ENCODE measurements at places on chromosomes 11 and 22. TPM values are rescaled to one million over a fixed set of nuclear protein-coding genes. Genes with fewer than 3 reads are reported as not detected.
A peak's percentile ranks its signal among the peaks of the same experiment; 100 is the strongest.

The OR52M1 gene
- not detected for total RNA-seq

The TYR gene
- total RNA-seq, result not detected

The MRGPRG gene
- total RNA-seq, result not detected

The ESAM gene
- 34.9 TPM for total RNA-seq

The POU2AF1 gene
- not detected for total RNA-seq

The DDIAS gene
- total RNA-seq, result 1.5 TPM

The CDPF1 gene
- 22.1 TPM for total RNA-seq

The OR52H1 gene
- total RNA-seq, result not detected

The HOATZ gene
- total RNA-seq, result not detected

The TM7SF2 gene
- 37.6 TPM for total RNA-seq

DNA sequence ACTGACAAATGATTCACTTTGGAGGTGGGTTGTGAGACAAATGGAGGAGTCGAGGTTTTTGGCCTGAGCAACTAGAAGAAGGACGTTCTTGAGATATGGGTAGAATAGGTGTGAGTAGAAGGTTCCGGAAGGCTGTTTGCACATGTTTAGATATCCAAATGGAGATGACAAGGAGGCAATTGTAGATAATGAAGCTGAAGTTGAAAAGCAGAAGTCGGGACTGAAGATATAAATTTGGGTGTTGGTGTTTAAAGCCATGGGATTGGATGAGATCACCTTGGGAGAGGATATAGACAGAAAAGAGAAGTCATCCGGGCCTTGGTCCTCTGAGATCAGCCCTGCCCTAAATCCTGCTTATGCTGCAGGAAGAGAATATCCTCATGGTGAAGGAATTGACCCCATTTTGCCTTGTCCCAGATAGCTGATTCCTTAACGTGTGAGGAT, 75.5 kb upstream of the CD44 start:
- no peak for DNase-seq
- H3K4me1 ChIP-seq, result peaks cover 57% of the 10 kb centered on the region
- H3K36me3 ChIP-seq, result no peaks in the 10 kb centered on the region
- peak overlapping the region; percentile 76 for H3K27ac ChIP-seq

DNA sequence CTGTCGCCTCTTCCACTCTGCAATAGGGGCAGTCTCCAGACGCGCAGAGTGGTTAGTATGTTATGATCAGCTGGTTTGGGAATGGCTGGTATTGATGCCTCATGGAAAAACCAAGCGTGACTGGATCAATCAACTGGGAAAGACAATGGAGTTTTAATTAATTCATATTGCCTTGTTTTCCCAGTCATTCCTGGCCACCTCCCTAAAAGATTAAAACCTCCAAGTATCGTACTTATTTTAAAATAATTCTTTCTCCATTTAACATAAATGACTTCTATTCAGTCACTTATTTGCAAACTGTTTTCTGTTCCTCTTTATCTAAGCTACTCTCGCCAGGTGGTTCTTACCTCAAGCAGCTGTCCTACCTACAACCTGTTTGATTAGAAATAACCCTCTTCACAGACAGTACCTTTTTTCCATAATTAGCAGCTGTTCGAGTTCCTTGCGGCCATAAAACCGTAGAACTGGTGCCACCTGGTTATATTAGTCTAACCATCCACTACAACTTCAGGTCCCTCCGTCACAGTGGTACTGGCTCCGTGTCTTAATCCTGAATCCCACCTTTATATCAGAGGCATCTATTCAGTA, 898 bp downstream of the ZNF215 start:
- H3K27ac ChIP-seq, result peak overlapping the region; percentile 45
- peaks cover 11% of the 10 kb centered on the region for H3K4me1 ChIP-seq
- DNase-seq, result no peak
- H3K4me3 ChIP-seq, result peak overlapping the region; percentile 47
- H3K36me3 ChIP-seq, result no peaks in the 10 kb centered on the region

GRCh38 chr11:16239141-16240105, 116.9 kb downstream of the SOX6 start:
- no peak overlapping the region for H3K4me3 ChIP-seq
- H3K27ac ChIP-seq, result no peak overlapping the region
- H3K36me3 ChIP-seq, result no peaks in the 10 kb centered on the region

DNA sequence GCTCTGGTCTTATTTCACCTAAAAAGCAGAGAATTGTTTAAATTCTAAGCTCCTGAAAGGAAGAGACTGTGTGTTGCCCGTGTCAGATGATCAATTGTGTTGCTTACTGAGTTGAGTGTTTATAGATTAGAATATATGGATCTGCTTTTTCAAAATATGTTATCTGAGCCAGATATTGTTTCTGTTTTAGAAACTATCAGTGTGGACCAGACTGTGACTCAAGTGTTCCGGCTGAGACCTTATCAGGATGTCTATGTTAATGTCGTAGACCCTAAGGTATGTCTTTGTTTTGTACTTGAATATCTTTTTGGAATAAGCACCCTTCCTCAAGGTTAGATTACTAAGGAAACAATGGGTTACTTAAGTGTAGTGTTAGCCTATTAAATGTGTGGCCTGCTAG, 11.0 kb downstream of the DEPDC5 start:
- H3K36me3 ChIP-seq, result no peaks in the 10 kb centered on the region
- H3K27ac ChIP-seq, result no peak overlapping the region
- H3K4me1 ChIP-seq, result no peaks in the 10 kb centered on the region

- H3K27ac ChIP-seq, result no peak overlapping the region
- no peaks in the 10 kb centered on the region for H3K36me3 ChIP-seq
- no peak for DNase-seq
- H3K27me3 ChIP-seq, result no peaks in the 10 kb centered on the region
- no peaks in the 10 kb centered on the region for H3K4me1 ChIP-seq
Observed at GRCh38 chr11:99424313-99425084, 403.8 kb downstream of the CNTN5 start.

- no peaks in the 10 kb centered on the region for H3K4me1 ChIP-seq
- H3K27me3 ChIP-seq, result no peaks in the 10 kb centered on the region
- DNase-seq, result no peak
- H3K4me3 ChIP-seq, result no peak overlapping the region
Observed at GRCh38 chr11:12792590-12792989, 118.4 kb downstream of the TEAD1 start.

- H3K4me1 ChIP-seq, result peaks cover 24% of the 10 kb centered on the region
- no peaks in the 10 kb centered on the region for H3K27me3 ChIP-seq
- no peak overlapping the region for H3K4me3 ChIP-seq
Observed at GRCh38 chr11:36016263-36016662, 72.4 kb downstream of the LDLRAD3 start.

- H3K4me1 ChIP-seq, result no peaks in the 10 kb centered on the region
- no peaks in the 10 kb centered on the region for H3K36me3 ChIP-seq
- no peaks in the 10 kb centered on the region for H3K27me3 ChIP-seq
- H3K27ac ChIP-seq, result no peak overlapping the region
- no peak for DNase-seq
Observed at GRCh38 chr11:17978553-17979287, 34.1 kb downstream of the SERGEF start.

GRCh38 chr11:129657866-129658525, 157.7 kb upstream of the TMEM45B start:
- no peak overlapping the region for H3K4me3 ChIP-seq
- no peaks in the 10 kb centered on the region for H3K27me3 ChIP-seq
- DNase-seq, result no peak
- no peaks in the 10 kb centered on the region for H3K36me3 ChIP-seq
- no peak overlapping the region for H3K27ac ChIP-seq
- H3K4me1 ChIP-seq, result no peaks in the 10 kb centered on the region

DNA sequence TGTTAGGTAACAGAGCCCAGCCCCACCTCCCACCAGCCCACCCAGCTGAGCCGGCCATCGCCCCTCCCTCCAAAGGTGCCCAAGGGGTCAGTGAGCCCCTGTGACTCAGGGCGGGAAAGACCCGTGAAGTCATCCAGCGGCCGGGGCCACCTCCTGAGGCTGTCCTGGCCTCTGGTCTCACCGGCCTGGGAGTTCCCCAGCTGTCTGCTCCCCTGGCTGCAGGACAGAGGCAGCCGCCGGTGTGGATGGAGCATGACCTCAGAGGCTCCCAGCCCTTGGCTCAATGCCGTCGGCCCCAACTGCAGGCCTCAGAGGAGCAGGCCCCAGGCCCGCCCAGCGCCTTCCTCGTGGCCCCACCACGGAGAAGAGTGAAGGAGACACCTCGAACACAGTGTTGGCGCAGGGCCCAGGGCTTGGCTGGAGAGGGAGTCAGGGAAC, 28.7 kb downstream of the RPL3 start:
- no peaks in the 10 kb centered on the region for H3K36me3 ChIP-seq
- DNase-seq, result no peak

DNA sequence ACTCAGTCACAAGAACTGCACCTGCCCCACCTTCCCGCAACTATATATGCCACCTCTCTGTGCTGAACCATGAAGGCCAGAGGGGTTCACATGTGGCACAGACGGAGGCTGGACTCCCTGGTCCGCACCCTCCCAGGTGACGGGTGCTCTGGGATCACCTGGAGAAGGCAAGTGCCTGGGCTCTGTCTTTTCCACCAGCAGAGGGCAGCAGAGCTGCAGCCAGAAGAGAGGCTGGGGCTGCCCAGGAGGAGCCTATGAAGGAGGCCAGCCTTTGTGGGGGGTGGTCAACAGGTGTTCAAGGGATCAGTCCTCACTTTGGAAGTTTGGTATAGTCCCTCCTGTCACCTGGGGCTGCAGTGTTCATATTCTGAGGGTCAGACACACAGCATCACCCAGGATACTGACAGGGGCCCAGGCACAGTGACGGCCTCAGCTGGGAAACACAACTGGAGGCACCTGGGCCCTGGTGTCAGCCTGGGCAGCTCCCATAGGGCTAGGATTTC, 39.2 kb upstream of the IGLL5 start:
- no peak for DNase-seq
- no peaks in the 10 kb centered on the region for H3K4me1 ChIP-seq
- H3K36me3 ChIP-seq, result no peaks in the 10 kb centered on the region
- no peaks in the 10 kb centered on the region for H3K27me3 ChIP-seq
- H3K4me3 ChIP-seq, result no peak overlapping the region
- H3K27ac ChIP-seq, result no peak overlapping the region

DNA sequence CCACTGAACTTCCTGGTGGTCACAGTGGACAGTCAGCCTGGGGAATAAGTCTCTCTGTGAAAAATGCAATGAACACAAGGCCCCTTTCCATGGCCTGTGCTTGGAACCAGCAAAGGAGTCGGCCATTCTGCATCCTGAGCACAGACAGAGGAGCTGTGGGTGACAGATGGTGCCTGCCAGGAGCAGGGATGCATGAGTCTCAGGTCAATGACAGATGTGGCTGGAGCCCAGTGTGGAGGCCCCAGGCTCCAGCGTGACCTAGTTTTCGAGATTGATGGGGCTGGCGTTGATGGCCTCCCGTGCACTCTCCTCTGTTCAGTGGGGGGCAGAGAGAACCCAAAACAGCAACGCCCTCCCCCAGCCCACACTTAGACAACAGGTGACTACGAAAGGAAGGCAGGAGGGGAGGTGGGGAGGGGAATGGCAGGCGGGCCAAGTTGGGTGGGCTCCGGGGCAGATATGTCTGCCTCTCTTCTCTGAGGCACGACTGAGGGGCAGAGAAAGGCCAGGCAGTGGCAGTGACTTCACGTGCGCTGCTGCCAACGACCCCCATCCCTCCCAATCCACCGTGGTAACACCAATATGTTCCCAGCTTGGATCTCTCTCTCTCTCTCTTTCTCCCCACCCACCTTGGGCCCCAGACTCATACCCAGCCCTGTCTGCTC, 34.4 kb upstream of the CD5 start:
- H3K27ac ChIP-seq, result no peak overlapping the region
- H3K4me3 ChIP-seq, result no peak overlapping the region
- H3K4me1 ChIP-seq, result no peaks in the 10 kb centered on the region
- no peaks in the 10 kb centered on the region for H3K27me3 ChIP-seq
- DNase-seq, result peak; percentile 85
- H3K36me3 ChIP-seq, result no peaks in the 10 kb centered on the region

GRCh38 chr11:16114978-16115871, 241.1 kb downstream of the SOX6 start:
- DNase-seq, result no peak
- peaks cover 18% of the 10 kb centered on the region for H3K4me1 ChIP-seq
- H3K4me3 ChIP-seq, result no peak overlapping the region

- H3K4me3 ChIP-seq, result no peak overlapping the region
- DNase-seq, result no peak
- H3K27ac ChIP-seq, result no peak overlapping the region
Observed at GRCh38 chr11:65008016-65008415, 5.9 kb upstream of the ARL2 start.

DNA sequence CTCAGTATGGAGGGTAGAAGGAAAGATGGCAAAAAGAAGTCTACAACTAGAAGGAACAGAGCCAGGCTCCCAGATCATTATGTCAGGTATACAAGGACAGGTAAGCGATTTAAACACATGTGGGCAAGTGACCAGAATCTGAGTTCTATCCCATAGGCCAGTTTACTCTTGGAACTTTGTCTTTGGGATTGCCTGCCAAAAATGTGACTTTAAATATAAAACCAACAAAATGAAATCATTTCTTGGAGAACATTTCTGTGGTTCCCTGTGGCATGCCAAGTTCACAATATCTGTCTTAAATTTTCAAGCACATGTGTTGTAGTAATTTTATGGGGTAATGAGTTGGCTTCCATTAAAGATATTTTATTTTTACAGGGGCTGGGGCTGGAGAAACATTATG, 141.0 kb downstream of the SLC17A6 start:
- peaks cover 8% of the 10 kb centered on the region for H3K4me1 ChIP-seq
- H3K27me3 ChIP-seq, result no peaks in the 10 kb centered on the region
- no peaks in the 10 kb centered on the region for H3K36me3 ChIP-seq
- H3K4me3 ChIP-seq, result no peak overlapping the region
- no peak overlapping the region for H3K27ac ChIP-seq

- H3K27ac ChIP-seq, result peak within 1 kb of the TSS; percentile 82
- DNase-seq, result no peak
- no peaks in the 10 kb centered on the region for H3K27me3 ChIP-seq
- H3K4me3 ChIP-seq, result peak within 1 kb of the TSS; percentile 85
- H3K36me3 ChIP-seq, result peaks cover 31% of the 10 kb centered on the region
Observed at GRCh38 chr11:112073941-112074811, at the start of the genes NKAPD1 and PIH1D2. Gene NKAPD1 (plus strand): TSS chr11:112074299. CDS start chr11:112075575, 1,276 bp downstream. Gene PIH1D2 (minus strand): TSS chr11:112074017. CDS start chr11:112073174, 843 bp downstream.

GRCh38 chr11:44789496-44789895, 62.7 kb downstream of the TSPAN18 start:
- no peaks in the 10 kb centered on the region for H3K4me1 ChIP-seq
- H3K4me3 ChIP-seq, result no peak overlapping the region
- DNase-seq, result no peak

- DNase-seq, result no peak
- no peaks in the 10 kb centered on the region for H3K4me1 ChIP-seq
- H3K36me3 ChIP-seq, result no peaks in the 10 kb centered on the region
- no peaks in the 10 kb centered on the region for H3K27me3 ChIP-seq
Observed at GRCh38 chr11:8190431-8190830, 21.6 kb upstream of the RIC3 start.

GRCh38 chr11:127640561-127641451, 640.2 kb upstream of the KIRREL3 start:
- no peak for DNase-seq
- H3K4me3 ChIP-seq, result no peak overlapping the region
- no peaks in the 10 kb centered on the region for H3K4me1 ChIP-seq
- H3K27ac ChIP-seq, result no peak overlapping the region
- no peaks in the 10 kb centered on the region for H3K36me3 ChIP-seq
- no peaks in the 10 kb centered on the region for H3K27me3 ChIP-seq

- H3K27me3 ChIP-seq, result no peaks in the 10 kb centered on the region
- no peaks in the 10 kb centered on the region for H3K36me3 ChIP-seq
- no peak for DNase-seq
- H3K4me1 ChIP-seq, result peaks cover 5% of the 10 kb centered on the region
- H3K4me3 ChIP-seq, result no peak overlapping the region
- peak overlapping the region; percentile 3 for H3K27ac ChIP-seq
Observed at GRCh38 chr11:69251639-69252489, 42.1 kb upstream of the MYEOV start.

Data from vagina (tissue), 2 donors.